ENCODE measurements at places on chromosomes 5 and 9. TPM values are rescaled to one million over a fixed set of nuclear protein-coding genes. Genes with fewer than 3 reads are reported as not detected.

NOL6 gene
- total RNA-seq: 36.4 TPM

DNAJC25 gene
- total RNA-seq: 7.1 TPM

DNA sequence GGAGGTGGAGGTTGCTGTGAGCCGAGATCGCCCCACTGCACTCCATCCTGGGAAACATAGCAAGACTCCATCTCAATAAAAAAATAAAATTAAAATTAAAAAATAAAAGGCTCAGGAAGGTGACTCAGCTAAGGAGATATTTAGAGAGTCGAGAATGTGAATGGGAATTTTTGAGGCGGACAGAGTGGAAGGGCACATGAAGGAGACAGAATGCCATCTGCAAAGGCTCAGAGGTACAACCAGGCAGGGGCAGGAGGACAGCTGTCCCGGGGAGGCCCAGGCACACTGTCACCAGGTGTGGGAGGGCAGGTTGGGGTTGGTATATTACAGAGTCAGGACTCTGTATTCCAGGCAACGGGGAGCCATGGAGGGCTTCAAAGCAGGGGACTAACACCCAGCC lies 35.5 kb downstream of the NTNG2 start:
- H3K27me3 ChIP-seq: 0 out of 2 replicates have a peak, but pooled peaks cover 4% of the 10 kb centered on the region
- H3K27ac ChIP-seq: no peak overlapping the region

DNA sequence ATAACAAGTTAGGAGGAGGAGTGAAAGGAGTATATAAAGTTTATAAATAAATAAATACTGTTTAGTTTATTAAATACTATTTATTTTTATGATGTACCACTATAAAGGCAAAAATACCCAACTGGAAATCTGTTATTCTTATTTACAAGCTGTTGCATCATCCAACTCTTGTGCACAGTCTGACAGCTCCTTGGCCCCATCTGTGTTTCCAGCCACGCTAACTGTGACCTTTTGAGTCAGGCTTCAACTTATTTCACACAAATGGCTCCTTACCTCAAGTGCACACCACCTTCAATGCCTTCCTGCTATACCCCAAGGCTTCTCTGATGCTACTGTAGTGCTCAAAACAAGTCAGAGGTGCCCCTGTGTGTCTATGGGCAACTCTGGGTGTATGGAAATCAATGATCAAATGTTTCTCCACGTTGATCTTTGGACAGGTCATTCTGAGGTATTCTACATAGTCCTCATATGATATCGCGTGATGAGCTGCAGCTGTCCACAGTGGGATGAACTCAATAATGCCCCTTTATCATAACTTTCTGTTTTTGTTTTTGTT lies 303.2 kb upstream of the GRAMD2B start:
- H3K4me1 ChIP-seq: peaks cover 2% of the 10 kb centered on the region
- H3K27ac ChIP-seq: no peak overlapping the region
- H3K4me3 ChIP-seq: no peak overlapping the region
- no peak for DNase-seq
- no peaks in the 10 kb centered on the region for H3K27me3 ChIP-seq

GRCh38 chr9:93637886-93638285 lies 61.5 kb downstream of the PHF2 start:
- H3K4me1 ChIP-seq: peaks cover under 1% of the 10 kb centered on the region
- H3K4me3 ChIP-seq: no peak overlapping the region
- H3K27ac ChIP-seq: no peak overlapping the region
- H3K36me3 ChIP-seq: 0 out of 2 replicates have a peak, but pooled peaks cover 5% of the 10 kb centered on the region
- no peak for DNase-seq

- no peaks in the 10 kb centered on the region for H3K36me3 ChIP-seq
- no peak overlapping the region for H3K27ac ChIP-seq
- H3K27me3 ChIP-seq: no peaks in the 10 kb centered on the region
- H3K4me1 ChIP-seq: no peaks in the 10 kb centered on the region
- no peak for DNase-seq
- no peak overlapping the region for H3K4me3 ChIP-seq
Observed at GRCh38 chr5:149857499-149857898, 87.1 kb downstream of the PDE6A start.

DNA sequence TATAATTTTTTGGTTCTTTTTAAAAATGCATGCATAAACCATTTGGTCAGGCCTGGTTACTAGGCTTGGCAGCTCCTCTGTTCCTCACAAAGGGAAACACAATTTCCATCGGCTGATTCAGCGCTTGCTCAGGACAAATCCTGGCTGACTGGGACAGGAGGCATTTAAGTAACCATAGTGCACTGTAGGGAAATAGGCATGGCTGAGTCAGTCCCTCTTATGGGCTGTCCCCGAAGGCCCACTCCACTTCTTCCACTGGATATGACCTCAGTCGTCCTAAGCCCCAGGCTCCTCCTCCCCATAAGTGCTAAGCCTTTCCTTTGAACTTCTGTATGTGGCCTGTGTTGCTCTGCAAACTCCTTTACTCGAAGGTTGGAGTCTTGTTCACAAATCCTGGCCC lies 71.2 kb upstream of the GLIS3 start:
- no peaks in the 10 kb centered on the region for H3K36me3 ChIP-seq
- H3K4me1 ChIP-seq: no peaks in the 10 kb centered on the region
- no peaks in the 10 kb centered on the region for H3K27me3 ChIP-seq
- no peak overlapping the region for H3K27ac ChIP-seq
- no peak overlapping the region for H3K4me3 ChIP-seq
- no peak for DNase-seq

- H3K4me3 ChIP-seq: no peak overlapping the region
- peaks cover 12% of the 10 kb centered on the region for H3K4me1 ChIP-seq
- no peak overlapping the region for H3K27ac ChIP-seq
- no peaks in the 10 kb centered on the region for H3K36me3 ChIP-seq
Observed at GRCh38 chr9:89295400-89295799, 15.6 kb upstream of the CKS2 start.

DNA sequence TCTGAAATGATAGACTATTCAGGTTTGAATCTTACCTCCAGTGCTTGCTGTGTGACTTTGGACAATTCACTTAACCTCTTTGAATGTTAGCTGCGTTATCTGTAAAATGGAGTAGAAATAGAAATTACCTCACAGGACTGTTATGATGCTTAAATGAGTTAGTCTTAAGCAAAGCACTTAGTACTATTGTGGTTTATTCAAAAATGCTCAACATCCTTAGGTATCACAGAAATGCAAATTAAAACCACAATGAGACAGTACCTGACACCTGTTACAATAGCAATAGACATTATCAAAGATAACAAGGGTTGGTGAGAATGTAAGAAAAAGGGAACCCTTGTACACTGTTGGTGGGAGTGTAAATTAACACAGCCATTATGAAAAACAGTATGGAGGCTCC lies 77.6 kb upstream of the FREM1 start:
- H3K27me3 ChIP-seq: peaks cover 2% of the 10 kb centered on the region
- no peak overlapping the region for H3K4me3 ChIP-seq
- no peak overlapping the region for H3K27ac ChIP-seq
- no peaks in the 10 kb centered on the region for H3K36me3 ChIP-seq
- H3K4me1 ChIP-seq: no peaks in the 10 kb centered on the region

DNA sequence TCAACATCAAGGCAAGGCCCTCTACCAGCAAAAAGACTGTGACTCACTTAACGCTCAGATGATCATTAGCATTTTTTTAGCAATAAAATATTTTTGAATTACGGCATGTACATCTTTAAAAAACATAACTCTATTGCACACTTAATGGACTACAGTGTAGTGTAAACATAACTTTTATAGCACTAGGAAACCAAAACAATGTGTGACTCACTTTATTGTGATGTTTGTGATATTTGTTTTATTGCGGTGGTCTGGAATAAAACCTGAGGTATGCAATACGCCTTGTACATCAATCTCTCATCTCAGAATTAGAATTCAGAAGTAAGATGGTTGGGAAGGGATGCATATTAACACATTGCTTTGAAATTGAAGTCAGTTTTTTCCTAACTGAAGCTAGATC lies 106.9 kb upstream of the PTCH1 start:
- no peak overlapping the region for H3K27ac ChIP-seq
- H3K4me1 ChIP-seq: no peaks in the 10 kb centered on the region
- no peaks in the 10 kb centered on the region for H3K27me3 ChIP-seq
- no peak overlapping the region for H3K4me3 ChIP-seq

DNA sequence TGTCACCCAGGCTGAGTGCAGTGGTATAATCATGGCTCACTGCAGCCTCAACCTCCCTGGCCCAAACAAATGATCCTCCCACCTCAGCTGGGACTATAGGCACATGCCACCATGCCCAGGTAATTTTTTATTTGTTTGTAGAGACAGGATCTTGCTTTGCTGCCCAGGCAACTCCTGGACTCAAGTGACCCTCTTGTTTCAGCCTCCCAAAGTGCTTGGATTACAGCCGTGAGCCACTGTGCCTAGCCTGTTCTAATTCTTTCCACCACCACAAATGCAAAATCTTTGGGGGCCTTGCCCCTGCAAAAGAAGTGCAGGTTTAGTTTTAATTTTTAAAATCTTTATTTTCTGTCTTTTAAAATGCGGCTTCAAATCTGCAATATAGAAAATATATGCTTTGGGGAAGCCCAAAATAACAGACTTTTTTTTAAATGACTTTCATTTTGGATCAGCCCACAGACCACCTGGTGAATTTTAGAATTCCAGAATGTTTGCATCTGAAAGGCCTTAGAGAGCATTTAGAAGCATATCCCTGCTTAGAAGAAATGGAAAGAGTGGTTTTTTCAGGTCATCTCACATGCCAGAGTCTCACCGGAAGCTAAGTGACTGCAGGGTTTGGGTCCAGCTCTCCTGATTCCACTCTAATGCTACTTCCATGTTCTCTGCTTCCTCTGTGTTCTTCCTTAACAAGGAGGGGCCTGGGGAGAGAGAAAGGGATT lies 111.4 kb upstream of the FER start:
- H3K27ac ChIP-seq: no peak overlapping the region
- DNase-seq: no peak
- H3K27me3 ChIP-seq: no peaks in the 10 kb centered on the region
- no peaks in the 10 kb centered on the region for H3K4me1 ChIP-seq
- no peak overlapping the region for H3K4me3 ChIP-seq
- no peaks in the 10 kb centered on the region for H3K36me3 ChIP-seq

DNA sequence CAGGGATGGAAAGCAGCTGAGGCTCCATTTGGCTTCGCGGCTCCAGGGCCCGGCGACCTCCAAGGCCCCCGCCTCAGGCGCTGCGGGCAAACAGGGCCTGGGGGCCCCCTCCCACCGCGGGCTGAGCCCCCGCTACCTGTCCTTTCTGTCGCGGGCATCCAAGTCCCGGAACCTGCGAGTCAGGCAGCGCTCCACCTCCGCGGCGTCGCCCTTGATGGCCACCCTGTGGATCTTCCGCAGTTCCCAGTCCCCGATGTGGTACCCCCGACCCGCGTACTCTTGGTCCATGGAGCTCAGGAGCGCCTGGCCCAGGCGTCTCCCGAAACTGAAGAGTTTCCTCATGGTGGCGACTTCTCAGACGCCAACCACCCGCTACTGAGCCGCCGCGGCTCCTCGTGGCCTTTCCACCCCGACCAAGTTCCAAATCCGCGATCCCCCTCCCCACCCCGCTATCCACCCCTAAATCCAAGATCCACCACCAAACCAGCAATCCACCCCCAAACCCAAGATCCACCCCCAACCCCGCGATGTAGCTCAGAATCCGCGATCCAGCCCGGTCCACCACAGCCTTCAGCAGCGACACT lies 86.5 kb upstream of the CCDC180 start:
- no peak overlapping the region for H3K4me3 ChIP-seq
- DNase-seq: no peak
- H3K27ac ChIP-seq: no peak overlapping the region
- H3K4me1 ChIP-seq: no peaks in the 10 kb centered on the region

DNA sequence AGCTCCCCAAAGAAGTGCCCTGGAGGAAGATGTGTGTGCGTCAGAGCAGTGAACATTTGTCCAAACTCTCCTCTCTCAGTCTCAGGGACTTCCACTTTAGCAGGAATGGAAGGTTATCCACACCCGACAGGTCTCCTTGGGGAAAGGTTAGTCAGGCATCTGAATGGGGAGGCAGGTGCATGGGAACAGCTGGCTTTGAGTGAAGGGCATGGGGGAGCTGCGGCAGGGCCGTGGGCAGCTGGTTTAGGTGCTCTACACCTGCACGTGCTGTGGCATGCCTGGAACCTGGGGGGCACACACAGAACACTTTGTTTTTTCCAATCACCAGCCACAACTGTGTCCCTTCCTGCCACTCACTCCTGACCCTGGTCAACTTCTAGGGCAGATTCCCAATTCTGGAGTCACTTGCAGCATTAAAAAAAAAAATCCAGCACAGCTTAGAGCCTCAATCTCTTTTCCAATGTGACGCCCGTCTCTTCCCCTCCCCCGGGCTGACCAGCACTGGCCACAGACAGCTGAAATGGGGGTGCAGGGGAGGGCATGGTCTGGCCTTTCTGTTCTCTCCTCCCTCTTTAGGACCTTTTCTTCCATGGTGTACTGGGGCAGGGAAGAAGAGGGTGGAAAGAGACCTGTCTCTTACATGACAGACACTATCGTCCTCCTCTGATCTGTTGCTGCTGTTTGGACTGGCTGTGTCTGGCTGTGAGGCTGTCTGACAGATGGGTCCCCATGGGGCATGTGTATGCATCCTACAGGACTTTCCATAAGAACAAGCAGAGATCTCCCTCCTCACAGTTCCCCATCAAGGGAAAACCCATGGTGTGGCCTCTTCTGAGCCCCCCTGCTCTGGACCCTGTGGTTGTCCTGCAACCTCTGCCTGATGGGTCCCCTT lies 9.5 kb upstream of the IL3 start:
- DNase-seq: no peak
- H3K27ac ChIP-seq: no peak overlapping the region
- H3K4me3 ChIP-seq: no peak overlapping the region
- no peaks in the 10 kb centered on the region for H3K36me3 ChIP-seq
- H3K27me3 ChIP-seq: no peaks in the 10 kb centered on the region
- no peaks in the 10 kb centered on the region for H3K4me1 ChIP-seq

DNA sequence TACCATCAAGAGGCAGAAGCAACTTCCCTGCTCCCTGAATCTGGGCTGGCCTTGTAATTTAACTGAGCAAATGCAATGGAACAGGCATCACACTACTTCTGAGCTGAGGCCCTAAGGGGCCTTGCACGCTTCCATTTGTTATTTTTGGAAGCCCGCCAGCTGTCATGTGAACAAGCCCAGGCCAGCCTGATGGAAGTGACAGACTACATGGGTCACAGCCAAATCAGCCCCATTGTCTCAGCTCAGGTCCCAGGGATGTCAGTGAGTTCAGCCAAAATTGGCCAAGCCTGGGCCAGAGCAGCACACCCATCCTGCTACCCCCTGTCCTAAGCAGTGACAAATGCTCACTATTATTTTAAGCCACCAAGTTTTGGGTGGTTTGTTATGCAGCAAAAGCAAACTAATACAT lies 72.8 kb downstream of the PRRT1B start:
- H3K27me3 ChIP-seq: no peaks in the 10 kb centered on the region
- DNase-seq: no peak
- no peak overlapping the region for H3K4me3 ChIP-seq
- H3K27ac ChIP-seq: no peak overlapping the region
- peaks cover 6% of the 10 kb centered on the region for H3K4me1 ChIP-seq

DNA sequence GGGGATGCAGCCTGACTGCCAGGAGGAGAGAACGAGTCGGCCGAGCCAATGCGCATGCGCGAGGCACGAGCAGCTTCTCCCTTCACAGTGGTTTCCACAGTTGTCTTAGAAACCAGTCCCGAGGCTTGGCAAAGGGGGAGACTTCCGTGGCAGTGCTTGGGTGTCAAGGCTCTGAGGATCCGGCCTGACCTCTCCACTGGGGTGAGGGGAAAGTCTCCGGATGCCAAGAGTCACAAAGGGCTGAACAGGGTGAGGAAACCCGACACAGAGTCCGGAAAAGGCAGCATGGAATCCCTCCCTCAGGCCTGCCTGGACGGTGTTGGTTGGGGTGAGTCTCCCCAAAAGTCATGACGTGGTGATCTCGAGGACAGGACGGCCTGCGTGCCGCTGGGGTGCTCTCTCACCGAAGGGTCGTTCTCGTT lies 475.5 kb downstream of the SPATA31A7 start:
- no peak overlapping the region for H3K27ac ChIP-seq
- H3K36me3 ChIP-seq: no peaks in the 10 kb centered on the region
- no peaks in the 10 kb centered on the region for H3K27me3 ChIP-seq
- DNase-seq: no peak
- no peaks in the 10 kb centered on the region for H3K4me1 ChIP-seq
